ENCODE measurements at places on chromosomes 11 and 22.

DNA sequence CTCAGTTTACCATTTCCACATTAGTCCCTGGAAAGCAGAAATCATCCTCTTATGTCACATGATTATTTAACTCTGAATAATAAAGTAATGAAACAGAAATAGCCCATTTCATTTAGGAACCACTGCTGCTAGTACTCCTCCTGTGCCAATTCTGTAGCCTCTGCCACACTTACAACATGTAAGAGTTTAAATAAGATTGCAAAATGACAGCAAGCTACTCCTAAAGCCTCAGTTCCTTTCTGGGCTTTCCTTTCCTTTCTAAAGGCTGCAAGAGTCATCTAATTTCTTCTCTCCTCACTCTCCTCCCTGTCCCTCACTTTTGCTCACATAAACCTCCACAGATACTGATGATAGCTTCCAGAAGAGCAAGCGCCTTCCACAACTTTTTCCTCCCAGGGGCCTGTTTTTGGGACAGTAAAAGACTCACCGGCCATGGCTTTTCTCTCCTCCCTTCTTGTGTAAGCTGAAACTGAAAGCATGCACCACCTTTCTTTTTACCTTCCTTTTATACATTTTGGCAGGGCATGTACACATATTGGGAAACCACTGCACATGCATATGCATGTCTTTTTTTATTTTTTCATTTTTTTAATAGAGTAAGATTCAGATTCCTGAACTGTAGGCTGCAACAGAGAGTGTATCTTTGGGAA lies 38.5 kb downstream of the CARD18 start:
- no peak for DNase-seq

DNA sequence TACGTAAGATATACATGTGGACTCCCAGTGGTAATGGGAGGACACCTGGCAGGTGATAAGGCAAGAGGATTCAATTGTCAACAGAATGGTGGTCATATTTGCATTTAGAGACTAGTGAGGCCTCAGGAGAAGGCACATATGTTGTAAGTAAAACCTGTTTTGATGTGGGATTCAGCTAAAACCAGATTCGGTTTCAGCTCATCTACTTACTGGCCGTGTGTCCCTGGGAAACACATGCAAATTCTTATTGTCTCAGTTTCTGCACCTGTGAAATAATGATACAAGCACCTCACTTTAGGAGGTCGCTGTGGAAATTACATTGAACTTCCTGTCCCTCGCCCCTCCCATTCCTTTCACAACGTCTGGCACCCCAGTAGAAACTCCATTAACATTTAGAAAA lies 78.9 kb upstream of the FIBIN start:
- no peak for DNase-seq

- DNase-seq, result no peak
These were observed 34.3 kb upstream of the MRPL17 start for GRCh38 chr11:6717426-6717825.

DNA sequence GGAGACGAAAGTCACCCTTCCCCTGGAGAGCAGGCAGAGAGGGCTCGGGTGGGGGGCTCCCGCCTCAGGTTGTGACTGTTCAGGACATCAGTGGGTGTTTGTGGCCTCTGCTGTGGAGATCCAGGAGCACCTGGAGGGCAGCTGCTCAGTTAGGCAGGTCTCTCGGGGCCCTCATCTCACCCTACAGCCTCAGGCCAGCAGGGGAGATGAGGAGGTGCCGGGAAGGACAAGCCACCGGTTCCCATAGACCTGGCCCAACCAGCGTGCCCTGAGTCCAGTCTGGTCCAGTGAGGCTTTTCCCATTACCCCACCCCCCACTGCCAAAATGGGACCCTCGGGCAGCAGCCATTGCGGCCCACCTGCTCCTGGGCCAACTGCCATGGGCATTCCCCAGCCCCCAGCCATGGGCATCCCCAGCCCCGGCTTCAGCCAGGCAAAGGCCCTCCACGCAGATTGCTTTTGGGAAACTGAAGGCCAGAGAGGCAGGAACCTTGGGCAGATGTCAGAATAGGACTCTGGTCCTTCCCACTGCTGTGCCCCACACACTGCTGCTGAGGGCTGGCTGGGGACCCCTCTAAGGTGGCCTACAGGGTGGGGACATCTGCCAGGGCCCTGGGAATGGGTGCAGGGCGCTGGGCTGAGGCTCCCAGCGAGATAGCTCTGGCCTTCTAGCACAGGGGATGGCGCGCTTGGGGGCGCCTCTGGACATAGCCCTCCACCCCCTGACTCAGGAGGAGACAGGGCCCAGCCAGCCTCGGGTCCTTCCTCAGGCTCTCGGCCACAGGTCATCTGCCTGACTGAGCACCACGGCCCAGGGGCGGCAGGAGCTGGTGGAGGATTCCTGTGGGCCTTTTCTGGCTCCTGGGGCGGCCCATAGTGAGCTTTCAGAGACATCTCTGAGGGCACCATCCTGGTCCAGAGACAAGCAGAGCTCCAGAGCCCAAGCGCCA lies 4.8 kb downstream of the PIM3 start:
- DNase-seq, result no peak

DNA sequence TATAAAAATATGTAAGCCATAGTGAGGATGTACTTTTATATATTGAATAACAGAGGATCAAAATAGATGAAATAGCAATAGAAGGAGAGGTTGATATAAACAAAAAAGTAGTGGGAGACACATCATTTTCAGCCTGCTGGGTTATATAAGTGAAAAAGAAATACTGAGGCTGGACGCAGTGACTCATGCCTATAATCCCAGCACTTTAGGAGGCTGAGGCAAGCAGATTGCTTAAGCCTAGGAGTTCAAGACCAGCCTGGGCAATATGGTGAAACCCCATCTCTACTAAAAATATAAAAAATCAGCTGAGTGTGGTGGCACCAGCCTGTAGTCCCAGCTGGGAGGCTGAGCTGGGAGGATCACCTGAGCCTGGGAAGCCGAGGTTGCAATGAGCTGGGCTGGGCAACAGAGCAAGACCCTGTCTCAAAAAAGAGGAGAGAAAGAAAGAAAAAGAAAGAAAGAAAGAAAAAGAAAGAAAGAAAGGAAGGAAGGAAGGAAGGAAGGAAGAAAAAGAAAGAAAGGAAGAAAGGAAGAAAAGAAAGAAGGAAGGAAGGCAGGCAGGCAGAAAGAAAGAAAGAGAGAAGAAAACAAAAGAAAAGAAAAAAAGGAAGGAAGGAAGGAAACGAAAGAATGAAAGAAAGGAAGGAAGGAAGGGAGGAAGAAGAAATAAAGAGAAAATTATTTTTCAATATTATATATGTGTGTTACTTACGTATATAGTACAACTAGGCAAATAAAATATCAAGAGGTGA lies 7.0 kb upstream of the P2RY2 start:
- no peak for DNase-seq

GRCh38 chr11:131760091-131761061 lies 390.0 kb downstream of the NTM start:
- DNase-seq, result no peak

- DNase-seq, result no peak
These were observed 54.6 kb upstream of the SC5D start for GRCh38 chr11:121237686-121238658.

DNA sequence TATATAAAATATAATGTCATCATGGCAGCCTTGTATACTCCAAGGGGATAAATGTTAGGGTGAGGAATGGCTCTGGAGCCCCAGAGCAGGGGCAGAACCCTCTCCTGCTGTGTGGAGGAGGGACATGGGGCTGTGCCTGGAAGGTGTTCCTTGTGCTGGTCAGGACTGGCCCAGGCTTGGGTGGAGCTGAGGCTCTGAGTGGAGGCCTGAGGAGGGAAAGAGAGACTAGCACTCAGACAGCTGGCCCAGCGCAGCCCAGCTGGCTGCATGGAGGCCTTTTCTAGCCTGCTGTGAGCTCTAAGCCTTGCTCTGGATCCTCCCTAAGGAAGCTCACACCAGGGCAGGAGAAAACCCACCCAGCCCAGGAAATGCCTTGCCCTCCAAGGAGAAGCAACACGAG lies 113.5 kb downstream of the RRAS2 start:
- DNase-seq, result no peak

DNA sequence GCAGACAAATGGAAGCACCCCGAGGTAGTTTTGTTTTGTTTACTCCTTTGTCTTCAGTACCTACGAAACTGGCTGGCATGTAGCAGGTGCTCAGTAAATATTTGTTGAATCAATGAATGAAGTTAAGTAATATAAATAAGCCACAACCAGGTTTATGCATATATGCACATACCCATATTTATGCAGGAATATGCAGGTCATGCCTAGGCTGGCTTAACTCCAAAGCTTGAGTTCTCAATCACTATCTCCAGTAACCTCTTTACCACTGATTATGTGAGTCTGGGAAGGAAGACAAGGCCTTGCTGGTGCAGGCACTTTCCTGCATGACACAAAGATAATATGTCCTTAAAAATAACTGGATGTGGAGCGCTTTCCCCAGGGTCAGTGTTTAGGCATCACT lies 27.5 kb downstream of the ARL14EP start:
- no peak for DNase-seq

GRCh38 chr22:39388261-39389011 lies 11.1 kb upstream of the TAB1 start:
- no peak for DNase-seq

- DNase-seq, result no peak
These were observed 50.3 kb downstream of the FEZ1 start for GRCh38 chr11:125445731-125446130.

GRCh38 chr11:68016161-68016903 lies 6.2 kb downstream of the ALDH3B1 start:
- DNase-seq, result no peak
